ENCODE measurements at places on chromosomes 1 and 21.

GRCh38 chr1:87330885-87331364 is 2.2 kb downstream of the LMO4 start:
- no peak for ATAC-seq

DNA sequence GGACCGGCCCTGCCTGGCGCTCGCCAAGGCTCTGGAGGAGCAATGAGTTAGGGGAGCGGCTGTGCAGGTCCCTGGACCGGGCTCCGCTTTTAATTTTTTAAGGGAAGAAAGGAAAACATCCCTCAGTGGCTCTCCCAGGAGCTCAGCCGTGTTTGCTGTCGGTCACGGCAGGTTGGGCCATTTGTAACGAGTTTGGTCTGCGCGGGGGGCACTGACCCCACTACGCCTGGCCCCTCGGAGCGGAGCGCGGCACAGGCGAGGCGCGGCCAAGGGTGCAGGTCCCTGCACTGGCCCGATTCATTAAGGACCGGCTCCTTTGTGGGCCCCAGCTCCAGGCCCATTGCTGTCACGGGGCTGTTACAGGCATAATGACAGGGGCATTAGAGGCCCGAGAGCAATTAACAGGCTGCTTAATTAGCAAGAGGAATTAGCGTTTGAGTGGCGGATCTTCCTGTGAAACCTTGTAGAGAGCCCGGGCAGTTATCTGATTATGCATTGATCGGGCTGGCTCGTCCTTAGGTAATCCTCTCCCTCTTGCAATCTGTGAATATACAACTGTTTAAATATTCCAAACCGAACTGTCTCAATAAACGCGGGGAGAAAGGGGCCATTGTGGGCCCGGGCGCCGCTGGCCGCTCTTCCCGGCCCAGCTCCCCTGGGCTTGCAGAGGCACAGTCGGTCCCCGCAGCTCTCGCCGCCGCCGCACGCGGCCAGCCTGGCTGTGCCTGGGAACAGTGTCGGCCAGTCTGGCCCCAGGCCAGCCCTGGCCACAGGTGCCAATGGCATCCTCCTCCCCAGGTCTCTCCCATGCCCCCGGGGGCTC is 56.8 kb downstream of the PRDM16 start:
- ATAC-seq: no peak

- peak; percentile 13 for ATAC-seq
These were observed 14.7 kb downstream of the LYPLAL1 start for GRCh38 chr1:219188331-219188803.

DNA sequence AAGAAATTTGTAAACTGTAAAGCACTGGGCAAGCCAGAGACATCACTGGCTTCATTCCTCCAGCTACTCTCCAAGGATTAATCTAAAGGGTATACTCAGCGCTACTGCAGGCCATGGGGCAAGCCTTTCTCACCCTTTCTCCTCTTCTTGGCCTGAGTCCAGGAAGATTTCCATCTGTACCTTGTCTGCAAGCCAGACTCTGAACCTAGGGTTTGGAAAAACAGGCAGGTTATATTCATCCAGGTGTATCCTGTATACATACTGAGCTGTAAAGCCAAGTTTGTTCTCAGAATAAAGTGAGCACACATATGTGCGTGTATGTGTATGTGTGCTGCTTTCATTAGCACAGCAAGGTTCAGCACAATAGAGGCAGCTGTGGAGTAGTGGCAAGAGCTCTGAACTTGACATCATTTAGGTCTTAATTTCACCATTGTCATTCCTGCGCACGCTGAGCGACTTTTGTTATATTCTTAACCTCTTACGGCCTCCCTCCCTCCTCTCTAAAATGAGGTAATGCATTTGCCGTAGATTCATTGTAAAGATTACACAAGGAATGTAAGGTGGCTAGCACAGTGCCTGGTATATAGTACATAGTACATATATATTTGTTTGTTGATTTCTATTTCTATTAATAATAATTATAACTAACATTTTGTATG is 128.1 kb upstream of the JUN start:
- ATAC-seq: no peak

- ATAC-seq: peak; percentile 28
These were observed 145.5 kb downstream of the TIAM1 start for GRCh38 chr21:31198575-31198974.

DNA sequence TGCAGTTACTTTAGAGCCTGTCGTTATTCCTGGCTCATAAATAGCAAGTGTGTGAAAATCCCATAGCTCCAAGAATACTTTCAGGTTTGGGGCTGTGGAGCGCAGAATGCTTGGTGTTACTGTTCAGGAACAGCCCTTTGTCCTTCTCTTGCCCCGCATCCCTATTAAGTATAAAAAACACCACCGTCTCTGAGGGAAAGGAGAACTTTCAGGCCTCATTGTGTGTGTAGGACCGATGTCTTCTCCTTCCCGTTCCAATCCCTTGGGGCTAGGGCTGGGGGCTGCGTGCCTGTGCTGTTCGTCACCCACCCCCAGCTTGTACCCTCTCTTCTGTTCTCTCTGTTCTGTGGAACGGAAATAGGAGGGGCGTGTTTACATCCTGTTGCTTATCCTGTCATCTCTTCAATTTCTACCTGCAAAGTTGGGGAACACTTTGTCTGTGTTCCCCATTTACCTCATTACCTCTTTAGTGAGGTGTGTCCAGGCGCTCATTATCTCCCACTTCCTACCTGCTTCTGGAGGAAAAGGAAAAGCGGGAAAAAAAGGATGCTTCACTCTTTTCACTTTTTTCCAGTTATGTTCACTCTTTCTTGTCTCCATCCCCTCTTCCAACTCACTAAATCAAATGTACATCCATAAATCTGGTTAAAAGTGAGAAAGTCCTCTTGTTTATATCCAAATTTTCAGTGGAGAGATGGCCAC is 788 bp upstream of the TXNIP start:
- ATAC-seq: peak; percentile 61

GRCh38 chr21:41604583-41605041 is 96.7 kb upstream of the TMPRSS2 start:
- ATAC-seq: no peak

- no peak for ATAC-seq
These were observed 39.8 kb upstream of the HNRNPU start for GRCh38 chr1:244904119-244904518.

DNA sequence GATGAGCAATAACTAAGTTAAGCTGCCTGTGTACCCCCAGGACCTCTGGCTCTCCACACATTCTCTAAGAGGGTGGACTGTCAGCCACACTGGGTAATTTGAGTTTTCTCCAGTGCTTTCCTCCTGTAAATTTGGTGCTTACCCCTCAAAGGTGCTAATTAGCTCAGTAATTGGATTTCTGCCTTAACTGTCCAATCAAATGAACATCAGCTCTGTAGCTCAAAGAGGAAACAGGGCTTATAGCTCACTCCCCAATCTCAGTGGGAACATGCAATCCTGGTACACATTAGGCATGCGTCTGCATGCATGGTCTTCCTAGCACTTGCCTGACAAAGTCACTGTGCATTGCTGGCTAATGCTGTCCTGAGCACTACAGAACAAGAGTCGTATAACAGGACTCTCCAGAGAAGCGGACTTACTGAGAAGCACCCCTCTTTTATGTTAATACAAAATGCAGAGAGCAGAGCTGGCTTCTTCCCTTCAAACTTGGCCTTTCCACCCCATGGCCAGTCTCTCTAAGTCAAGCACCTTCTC is 110.1 kb downstream of the NTPCR start:
- ATAC-seq: no peak

- no peak for ATAC-seq
These were observed 74.4 kb downstream of the CLCA4 start for GRCh38 chr1:86621286-86621685.

DNA sequence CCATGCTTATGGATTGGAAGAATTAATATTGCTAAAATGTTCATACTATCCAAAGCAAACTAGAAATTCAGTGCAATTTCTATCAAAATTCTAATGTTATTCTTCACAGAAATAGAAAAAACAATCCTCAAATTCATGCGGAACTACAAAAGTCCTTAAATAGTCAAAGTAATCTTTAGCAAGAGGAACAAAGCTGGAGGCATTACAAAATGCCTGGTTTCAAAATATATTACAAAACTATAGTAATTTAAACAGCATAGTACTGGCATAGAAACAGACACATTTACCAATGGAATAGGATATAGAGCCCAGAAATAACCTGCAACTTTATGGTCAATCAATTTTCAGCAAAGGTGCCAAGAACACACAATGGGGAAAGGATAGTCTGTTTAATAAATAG is 3.8 kb downstream of the CTSS start:
- no peak for ATAC-seq

GRCh38 chr1:6483761-6484117 is 7.7 kb downstream of the PLEKHG5 start:
- no peak for ATAC-seq

DNA sequence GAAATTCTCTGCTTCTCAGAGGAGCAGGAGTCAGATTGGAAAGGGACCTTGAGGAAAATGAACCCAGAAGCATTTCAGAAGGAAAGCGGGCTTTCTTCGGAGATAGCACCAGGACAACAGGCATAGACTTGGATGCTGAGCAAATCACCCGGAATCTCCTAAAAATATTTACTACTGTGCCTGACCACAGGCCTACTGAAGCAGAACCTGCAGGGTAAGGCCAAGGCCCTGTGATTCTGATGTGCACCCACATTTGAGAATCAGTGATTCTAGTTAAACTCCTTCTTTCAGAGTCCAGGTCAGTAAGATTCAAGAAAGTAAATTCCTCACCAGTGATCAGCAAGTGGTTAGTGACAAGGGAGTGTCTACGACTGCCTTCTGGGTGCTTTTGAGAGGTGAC is 307.3 kb upstream of the DUSP10 start:
- ATAC-seq: no peak

DNA sequence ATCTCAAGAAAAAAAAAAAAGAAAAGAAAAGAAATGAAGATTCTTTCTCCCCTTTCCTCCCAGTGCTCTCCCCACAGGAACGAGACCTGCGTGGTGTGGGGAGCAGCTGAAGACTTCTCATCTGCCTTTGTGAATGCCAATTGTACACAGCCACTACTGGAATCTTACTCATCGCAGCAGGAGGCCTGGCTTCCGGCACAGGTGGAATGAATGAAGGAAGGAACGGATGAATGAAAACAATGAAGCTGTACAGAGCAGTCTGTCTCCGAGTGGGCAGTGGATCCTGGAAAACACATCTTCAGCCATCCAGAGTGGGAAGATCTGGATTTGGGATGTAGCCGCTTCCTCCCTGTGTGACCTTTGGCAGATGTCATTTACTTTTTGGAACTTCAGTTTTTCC is 64.9 kb downstream of the RUNX3 start:
- no peak for ATAC-seq

DNA sequence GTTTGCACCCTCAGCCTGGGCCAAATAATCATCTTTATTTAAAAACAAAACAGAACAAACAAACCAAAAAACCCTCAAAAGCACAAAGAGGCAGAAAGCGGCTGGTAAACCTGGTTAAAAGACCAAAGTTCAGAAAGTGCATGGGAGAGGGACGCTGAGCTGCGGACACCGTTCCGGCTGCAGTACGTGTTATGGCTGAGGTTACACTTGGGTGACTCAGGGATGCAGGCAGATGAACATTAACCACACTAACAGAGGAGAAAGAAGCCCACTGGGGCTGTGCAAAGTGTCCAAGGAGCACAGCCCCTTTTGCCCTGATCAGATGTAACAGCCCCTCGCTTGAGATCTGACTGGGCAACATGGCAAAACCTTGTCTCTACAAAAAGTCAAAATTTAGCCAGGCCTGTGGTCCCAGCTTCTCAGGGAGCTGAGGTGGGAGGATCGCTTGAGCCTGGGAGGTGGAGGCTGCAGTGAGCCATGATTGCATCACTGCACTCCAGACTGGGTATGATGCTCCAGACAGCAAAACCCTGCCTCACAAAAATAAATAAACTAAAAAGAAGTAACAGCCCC is 28.3 kb downstream of the GPR157 start:
- no peak for ATAC-seq

DNA sequence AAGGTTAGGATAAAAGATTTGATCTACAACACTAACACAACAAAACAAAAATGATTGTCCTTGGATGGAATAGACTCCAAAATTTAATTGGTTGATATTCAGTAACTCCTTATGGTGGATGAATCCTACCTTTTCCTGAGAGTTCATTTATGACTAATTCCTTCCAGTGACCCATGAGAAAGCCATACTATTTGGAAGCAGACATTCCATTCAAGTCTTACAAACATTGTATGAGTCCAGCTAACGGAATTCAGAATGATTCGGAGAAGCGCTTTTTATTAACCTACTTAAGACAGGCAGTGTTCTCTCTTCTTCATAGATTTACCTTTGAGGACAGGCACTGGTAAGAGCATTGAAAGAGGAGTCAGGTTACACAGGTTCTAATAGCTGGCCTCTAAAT is 155.6 kb upstream of the ZNF648 start:
- ATAC-seq: no peak

- ATAC-seq: no peak
These were observed 5.8 kb downstream of the RGS1 start for GRCh38 chr1:192581131-192581927.

DNA sequence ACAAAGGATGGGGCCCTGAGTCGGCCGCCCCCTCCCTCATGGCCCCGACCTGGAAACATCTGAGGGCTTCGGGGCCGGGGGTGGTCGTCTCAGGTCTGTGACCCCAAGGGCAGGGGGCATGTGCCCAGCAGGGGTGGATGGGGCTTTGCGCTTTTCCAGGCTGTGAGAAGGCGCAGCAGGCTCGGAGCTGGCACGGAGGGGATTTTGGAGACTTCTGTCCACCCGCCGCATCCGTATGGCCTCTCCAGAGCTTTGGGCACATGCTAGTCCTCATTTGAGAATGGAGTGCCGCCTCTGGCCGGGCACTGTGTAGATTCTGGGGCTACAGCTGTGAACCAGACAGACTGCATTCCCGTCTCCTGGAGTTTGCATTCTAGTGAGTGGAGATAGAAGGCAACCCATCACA is 66.1 kb upstream of the WNT4 start:
- ATAC-seq: no peak

- peak; percentile 29 for ATAC-seq
These were observed 52.5 kb downstream of the CDC14A start for GRCh38 chr1:100404821-100405220.

GRCh38 chr21:31330144-31330483 is 13.9 kb downstream of the TIAM1 start:
- ATAC-seq: no peak

DNA sequence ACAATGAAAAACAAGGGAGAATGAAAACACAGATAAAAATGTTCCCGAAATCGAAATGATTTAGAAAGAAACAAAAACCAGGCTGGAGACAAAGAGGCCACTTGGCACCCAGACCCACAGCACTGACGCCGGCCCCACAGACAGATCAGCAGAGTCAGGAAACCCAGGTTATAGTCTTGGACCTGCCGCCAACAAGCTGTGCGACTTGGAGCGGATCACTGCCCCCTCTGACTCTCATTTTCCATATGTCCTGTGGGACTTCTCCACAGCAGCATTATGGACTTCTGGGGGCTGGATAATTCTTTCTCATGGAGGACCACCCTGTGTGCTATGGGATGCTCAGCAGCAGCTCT is 72.4 kb downstream of the MATN1 start:
- no peak for ATAC-seq

DNA sequence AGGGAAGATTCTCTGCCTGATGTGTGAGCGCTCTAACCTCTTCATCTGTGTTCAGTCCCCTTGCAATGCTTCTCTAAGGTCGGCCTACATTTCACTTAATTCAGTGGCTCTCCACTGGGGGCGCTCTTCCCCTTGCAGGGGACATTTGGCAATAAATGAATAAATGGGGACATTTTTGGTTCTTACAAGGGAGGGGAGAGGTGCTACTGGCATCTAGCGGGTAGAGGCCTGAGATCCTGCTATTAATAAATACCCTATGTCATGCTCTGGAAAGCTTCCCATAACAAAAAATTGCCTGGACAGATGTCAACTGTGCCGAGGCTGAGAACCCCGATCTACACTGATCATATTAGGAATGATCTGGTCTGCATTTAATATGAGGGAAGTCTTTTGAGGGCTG is 25.9 kb upstream of the DNAJC11 start:
- ATAC-seq: peak; percentile 55
